Fibroblast of lung (primary cell): ENCODE measurements at places on chromosomes 12 and 14. TPM values are rescaled to one million over a fixed set of nuclear protein-coding genes. Genes with fewer than 3 reads are reported as not detected.

- peak; percentile 81 for DNase-seq
Measured at GRCh38 chr14:30559638-30560091, 707 bp downstream of the G2E3 start.

GRCh38 chr14:88542857-88543795 lies 11.7 kb downstream of the PTPN21 start:
- DNase-seq, result peak; percentile 25

GRCh38 chr12:75161488-75161887 lies 48.2 kb downstream of the KCNC2 start:
- DNase-seq, result no peak

- DNase-seq, result peak; percentile 59
Measured at GRCh38 chr14:76720382-76720813, 40.9 kb upstream of the VASH1 start.

- no peak for DNase-seq
Measured at GRCh38 chr12:49964849-49965624, 3.4 kb downstream of the AQP5 start.

DNA sequence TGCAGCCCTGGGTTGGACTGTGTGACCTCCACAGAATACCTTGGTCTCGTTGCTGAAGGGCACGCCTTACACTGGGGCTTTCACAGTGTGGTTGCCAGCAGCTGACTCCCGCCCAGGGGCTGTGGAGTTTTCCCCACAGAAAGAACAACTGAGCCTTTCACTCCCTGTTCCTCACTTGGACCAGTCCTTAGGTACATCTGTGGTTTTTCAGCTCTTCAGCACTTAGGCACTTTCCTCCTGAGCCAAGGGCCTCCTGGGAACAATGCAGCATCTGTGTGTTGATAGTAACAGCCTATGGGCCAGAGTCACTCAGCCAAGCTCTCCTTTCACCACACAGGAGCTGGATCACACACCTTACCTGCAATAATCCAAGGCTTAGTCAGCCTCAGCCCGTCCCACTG lies 25.0 kb downstream of the ERP27 start:
- DNase-seq, result no peak

DNA sequence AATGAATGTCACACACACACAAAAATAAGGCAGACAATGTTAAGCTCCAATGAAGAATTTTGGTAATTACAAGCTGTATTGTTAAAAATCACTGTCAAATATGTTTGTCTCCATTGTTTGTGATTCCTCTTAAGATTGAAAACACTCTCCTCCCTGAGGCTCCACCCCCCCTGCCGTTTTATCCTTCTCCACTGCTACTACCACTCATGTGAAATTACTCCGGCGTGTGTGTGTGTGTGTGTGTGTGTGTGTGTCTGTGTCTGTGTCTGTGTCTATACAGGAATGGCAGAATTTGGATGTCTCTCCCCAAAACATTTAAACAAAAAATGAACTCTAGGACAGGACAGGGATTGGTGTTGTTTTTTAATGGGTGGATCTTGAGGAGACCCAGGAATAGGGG lies 365.1 kb upstream of the DIO2 start:
- no peak for DNase-seq

GRCh38 chr12:68539615-68539952 lies 71.1 kb upstream of the RAP1B start:
- DNase-seq, result no peak

- DNase-seq, result peak; percentile 76
Measured at GRCh38 chr14:59098377-59098776, 90.1 kb upstream of the DAAM1 start.

- DNase-seq, result no peak
Measured at GRCh38 chr14:20583908-20584307, 3.9 kb downstream of the RNASE11 start.

DNA sequence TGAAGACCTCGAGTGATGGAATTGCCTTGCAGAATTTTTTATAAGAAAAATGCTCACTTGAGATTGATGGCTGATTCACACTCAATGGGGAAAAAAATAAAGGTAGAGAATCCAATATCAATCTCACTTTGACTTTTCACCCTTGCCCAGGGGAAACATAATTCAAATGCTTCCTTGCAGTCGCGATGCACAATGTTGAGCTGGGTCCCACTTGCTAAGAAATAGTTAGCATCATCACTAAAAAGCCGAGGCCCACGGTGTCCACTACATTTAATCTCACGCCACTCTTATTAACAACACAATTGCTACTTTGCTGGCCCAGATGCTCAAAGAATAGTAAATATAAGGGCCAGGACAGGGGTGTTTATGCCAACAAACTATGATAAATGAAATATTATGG lies 223.4 kb downstream of the SPTSSA start:
- no peak for DNase-seq

- DNase-seq, result no peak
Measured at GRCh38 chr14:103275000-103275399, 59.0 kb upstream of the EIF5 start.

DNA sequence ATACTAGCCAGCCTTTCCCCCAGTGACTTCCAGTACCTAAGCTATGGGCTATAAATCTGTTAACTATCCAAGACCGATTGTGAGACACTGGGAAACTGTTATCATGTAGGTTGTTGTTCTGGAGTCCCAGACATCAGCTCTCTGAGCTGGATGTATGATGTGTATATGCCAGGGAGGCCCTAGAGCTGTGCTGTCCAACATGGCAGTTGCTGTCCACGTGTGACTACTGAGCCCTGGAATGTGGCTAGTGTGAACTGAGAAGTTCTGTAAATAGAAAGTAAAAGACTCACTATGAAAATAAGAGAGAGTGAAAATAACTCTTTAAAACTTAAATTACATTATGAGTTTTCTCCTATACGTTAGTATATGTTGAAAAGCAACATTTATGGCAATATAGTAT lies 755.8 kb upstream of the FBXO33 start:
- peak; percentile 66 for DNase-seq

DNA sequence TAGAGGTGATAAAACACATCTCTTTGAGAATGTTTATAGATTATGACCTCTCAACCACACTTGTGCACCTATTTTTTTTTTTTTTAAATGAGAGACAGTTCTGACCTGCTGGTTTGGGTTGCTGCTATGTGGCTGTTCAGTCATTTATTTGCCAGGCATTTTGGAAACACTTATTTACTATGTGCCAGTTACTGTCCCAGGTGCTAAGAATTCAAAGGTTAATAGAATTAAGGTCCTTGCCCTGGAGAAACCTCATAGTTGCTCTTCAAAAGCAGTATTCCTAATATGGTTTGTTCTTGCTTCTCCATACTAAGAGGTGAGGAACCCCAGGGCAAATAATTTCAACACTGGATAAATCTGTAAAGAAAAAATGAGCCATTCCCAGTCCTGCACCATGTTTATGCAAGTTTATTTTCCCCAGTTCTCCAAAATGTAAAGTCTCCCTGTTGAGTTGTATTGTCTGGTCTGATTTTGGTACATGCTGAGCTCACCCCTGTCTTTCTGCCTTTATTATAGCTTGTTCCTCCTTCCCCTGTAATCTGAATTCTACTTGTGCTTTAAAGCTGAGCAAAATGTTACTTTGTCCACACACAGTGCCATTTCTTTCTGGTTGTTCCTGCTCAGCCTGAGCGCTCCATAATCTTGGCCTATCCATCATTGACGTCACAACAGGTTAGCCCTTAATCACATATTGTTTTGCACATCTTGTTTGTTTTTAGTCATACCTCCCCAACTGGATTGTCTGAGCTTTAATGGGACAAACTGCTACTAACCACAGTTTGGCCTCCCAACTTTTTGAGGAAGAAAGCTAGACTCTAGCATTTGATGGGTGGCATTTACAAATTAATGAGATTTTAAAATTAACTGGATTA lies 56.7 kb downstream of the SRGAP1 start:
- no peak for DNase-seq

GRCh38 chr12:4858386-4858785 lies 51.3 kb upstream of the KCNA1 start:
- no peak for DNase-seq

DNA sequence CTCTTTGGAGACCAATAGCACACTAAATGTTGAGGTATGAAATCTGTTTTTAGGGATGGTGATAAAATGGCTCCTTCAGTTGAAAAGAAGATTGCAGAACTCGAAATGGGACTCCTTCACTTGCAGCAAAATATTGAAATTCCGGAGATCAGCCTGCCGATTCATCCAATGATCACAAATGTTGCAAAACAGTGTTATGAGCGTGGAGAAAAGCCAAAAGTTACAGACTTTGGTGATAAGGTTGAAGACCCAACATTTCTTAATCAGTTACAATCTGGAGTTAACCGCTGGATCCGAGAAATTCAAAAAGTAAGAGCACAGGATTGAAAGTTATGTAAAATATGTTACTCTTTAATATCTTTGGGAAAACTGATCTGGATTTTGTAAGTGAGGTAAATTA lies 15.3 kb downstream of the DYNC1H1 start:
- DNase-seq, result no peak

DNA sequence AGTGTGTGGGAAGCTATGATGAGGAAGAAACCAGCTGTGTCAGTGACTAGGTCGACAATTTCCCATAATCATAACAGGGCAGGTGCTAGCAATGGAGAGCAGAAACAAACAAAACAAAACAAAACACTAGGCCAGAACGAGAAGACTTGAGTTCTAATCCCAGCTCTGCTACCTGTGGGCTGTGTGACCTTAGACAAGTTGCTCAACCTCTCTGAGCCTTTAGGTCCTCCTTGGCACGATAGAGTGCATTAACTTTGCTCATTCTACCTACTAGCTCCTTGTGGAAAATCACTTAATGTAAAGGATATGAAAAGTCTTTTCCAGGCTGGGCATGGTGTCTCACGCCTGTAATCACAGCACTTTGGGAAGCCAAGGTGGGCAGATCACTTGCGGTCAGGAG lies 11.2 kb downstream of the HHIPL1 start:
- no peak for DNase-seq

The CD4 gene
- 14.4 and 27.2 TPM in 2 replicates for total RNA-seq

The RNASE7 gene
- total RNA-seq, result not detected in 2 replicates

The KRT74 gene
- total RNA-seq, result not detected in 2 replicates

The CAPS2 gene
- total RNA-seq, result 9.2 and 21.1 TPM in 2 replicates

The MAPK1IP1L gene
- 14.1 and 16.5 TPM in 2 replicates for total RNA-seq

The MUCL1 gene
- not detected in 2 replicates for total RNA-seq

The IQSEC3 gene
- total RNA-seq, result 0.77 and 1.3 TPM in 2 replicates

The KCNA5 gene
- not detected in 2 replicates for total RNA-seq

The LRCOL1 gene
- total RNA-seq, result 0.17 TPM in 1 of 2 replicates, not detected in the other

The EMP1 gene
- total RNA-seq, result 27.5 and 53.5 TPM in 2 replicates

The BICDL1 gene
- total RNA-seq, result under 0.01 TPM in 1 of 2 replicates, not detected in the other
